Fibroblast of villous mesenchyme (primary cell): ENCODE measurements at places on chromosomes 2 and 18. TPM values are rescaled to one million over a fixed set of nuclear protein-coding genes. Genes with fewer than 3 reads are reported as not detected.

HOXD1 gene
- total RNA-seq = under 0.01 and 0.32 TPM in 2 replicates

FEV gene
- not detected in 2 replicates for total RNA-seq

VWA3B gene
- not detected in 2 replicates for total RNA-seq

METTL5 gene
- 51.8 and 61.8 TPM in 2 replicates for total RNA-seq

POTEI gene
- total RNA-seq = under 0.01 TPM in 1 of 2 replicates, not detected in the other

EVX2 gene
- total RNA-seq = under 0.01 TPM in 1 of 2 replicates, not detected in the other

ELOA2 gene
- not detected in 2 replicates for total RNA-seq

C2orf92 gene
- 2.6 and 6.0 TPM in 2 replicates for total RNA-seq

CROCC2 gene
- not detected in 2 replicates for total RNA-seq

UGT1A4 gene
- not detected in 2 replicates for total RNA-seq

STEAP3 gene
- 14.5 and 17.7 TPM in 2 replicates for total RNA-seq

DNA sequence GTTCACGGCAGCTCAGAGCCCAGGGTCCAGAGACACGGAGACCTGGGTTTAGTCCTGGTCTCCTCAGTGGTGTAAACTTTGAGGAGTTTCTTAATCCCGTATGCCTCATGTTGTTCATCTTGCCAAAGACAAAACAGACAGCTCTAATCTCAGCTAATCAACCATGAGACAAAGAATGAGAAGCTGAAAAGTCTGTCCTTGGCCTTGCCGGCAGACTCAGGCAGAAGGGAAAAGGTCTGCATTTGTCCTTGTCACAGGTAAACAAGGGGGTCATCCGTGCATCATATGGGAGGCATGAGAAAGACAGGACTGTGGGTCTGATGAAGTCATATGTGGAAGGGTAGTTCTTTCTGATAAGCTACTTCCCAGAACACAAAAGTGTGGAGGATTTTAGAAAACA is 1.8 kb upstream of the ARMC9 start:
- DNase-seq = no peak

- no peak for DNase-seq
Measured at GRCh38 chr18:76264198-76264875, 230.7 kb downstream of the ZNF516 start.

- no peak for DNase-seq
Measured at GRCh38 chr2:236239276-236240065, 24.7 kb downstream of the ASB18 start.

GRCh38 chr2:38554973-38555595 is 47.6 kb downstream of the HNRNPLL start:
- peak; percentile 22 for DNase-seq

DNA sequence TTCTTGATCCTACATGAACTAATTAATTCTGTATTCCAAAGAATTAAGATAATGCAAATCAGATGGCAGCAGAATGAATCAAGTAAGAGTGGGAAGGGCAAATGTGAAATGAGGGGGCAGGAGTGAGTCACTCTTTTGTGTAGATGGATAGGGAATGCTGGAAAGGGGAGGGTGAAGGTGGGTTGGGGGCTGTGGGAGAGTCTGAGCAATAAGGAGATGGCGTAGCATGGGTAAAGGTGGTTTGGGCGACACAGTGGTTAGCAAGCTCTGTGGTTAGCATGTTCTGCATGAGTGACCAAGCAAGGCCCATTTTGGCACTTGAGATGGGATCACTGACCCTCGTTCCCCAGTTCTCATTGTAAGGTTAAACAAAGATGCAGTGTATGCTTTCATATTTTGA is 20.4 kb downstream of the GPD2 start:
- DNase-seq = no peak

DNA sequence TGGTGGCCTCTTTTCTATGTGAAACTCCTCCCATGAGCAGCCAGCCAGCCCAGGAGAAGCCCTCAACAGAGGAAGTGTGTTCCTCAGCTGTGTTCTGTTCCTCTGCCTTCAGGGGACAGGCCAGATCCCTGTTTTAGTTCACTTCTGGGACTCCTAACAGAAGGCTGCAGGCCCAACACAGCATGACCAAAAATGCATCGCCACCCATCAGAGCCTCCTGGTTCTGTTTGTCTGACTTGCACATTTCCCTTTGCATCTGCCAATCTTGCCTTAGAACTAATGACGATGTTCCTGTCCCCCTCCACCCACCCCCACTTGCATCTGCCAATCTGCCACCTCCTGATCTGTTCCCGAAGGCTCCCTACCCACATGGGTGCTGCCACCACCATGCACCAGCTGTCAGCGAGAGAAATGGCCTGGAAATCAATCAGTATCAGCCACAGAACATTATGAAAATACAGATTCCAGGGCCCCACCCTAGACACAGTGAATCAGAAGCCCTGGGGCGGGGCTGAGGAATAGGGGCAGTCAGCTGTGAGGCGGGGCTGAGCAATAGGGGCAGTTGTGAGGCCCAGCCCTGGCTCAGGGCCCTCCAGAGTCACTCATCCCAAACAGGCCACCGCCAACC is 51.0 kb downstream of the FAM168B start:
- DNase-seq = no peak

DNA sequence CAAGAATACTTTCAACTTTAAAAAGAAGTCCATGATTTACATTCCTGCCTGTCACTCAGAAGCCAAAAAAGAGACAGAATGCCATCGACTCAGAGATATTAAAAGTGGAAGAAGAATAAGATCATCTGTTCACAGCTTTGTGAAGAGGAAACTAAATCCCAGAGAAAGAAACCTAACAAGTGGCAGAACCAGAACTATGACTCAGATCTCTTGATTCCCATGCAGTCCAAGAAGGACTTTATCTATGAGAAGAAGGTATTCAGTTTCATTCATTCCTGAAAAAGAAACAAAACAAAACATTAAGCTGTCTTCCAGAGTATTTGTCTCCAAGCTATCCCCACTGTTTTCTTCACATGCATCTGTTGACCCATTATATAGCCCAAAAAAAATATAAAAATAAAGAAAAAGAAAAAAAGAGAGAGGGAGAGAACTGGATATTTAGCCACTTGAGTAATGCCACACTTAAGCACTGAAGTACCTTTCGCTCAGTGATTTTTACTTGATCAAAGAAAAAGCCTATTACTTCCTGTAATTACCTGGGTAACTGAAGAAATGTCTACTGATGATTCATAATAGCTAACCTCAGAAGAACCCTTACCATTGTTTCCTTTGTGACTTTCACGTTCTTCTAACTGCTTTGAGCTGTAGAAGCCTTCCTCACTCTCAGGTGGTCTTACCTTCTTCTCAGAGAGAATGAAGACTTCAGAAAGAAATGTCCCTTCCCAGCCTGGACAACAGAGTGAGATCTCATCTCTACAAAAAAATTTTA is 17.7 kb upstream of the AKAIN1 start:
- DNase-seq = no peak

- peak; percentile 9 for DNase-seq
Measured at GRCh38 chr2:165952741-165953211, 800 bp downstream of the TTC21B start.

- peak; percentile 27 for DNase-seq
Measured at GRCh38 chr2:130328710-130329109, 14.0 kb upstream of the IMP4 start.

- DNase-seq = no peak
Measured at GRCh38 chr2:230267059-230267458, 41.5 kb downstream of the SP140 start.

DNA sequence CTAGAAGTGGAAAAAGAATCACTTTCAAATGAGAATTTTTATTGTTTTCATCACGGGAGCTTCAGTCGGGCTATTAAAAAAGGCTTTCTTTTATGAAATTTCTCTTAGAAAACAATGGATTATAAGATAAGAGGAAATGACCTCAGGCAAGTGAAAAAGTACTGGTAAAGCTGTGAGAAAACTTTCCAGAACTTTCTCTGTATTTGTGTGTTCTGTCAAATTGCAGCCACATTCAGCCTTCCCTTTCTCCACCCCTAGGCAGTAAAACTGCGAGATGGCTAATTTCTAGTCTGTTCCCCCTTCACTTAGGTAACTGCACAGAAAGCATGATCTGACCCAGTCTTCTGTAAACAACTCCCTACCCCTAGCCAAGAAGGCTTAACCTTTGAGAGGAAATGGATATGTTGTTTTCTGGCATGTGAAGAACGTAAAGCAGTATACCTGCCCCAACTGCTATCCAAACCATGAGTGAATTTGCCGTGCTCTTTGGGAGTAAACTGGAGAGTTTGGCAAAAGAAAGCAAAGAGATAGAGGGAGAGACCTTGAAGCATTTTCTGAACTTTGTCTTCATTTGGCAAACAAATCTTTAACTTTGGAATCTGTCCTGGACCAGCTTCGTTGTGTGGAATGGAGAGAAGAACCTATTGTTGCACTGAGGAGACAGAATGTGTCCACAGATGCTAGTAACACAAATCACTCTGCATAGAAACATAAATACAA is 105.4 kb downstream of the ETAA1 start:
- peak; percentile 64 for DNase-seq

DNA sequence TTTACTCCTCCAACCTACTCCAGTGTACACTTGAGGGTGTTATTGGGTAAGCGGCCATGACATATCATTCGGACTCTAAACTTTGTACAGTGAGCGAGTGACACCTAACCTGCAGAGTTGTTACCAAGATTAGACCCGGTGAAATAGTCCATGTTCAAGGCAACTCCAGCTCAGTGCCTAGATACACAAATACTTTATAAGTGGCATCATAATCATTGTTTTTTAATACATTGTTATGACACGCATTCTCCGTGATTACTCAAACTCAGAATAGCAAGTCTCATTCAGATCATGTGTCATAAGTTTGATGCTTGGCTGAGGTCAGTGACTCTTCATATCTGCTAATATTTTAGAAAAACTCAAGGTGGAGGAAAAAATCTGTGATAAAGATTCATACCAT is 597.8 kb downstream of the DCC start:
- no peak for DNase-seq

DNA sequence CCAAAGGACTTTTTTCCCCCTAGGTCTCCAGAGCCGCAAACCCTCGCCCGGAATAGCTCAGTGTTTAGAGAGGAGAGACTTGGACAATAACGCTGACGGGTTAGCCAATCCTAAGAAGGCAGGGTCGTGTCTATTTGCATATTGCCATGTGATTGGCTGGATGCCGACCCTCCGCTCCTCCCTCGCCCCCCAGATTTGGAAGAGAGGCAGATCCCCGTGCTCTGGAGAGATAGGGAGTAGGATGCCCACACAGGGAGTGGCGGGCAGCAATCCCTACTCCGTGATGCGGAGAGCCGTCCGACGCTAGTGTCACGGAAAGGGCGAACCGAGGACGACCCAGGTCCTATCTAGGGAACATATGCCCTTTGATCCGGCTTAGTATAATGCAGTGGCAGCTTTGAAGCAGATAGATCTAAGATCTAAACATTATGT is 1.4 kb downstream of the WNT6 start:
- DNase-seq = peak; percentile 70

- DNase-seq = peak; percentile 68
Measured at GRCh38 chr2:26946841-26947784, 23.3 kb upstream of the MAPRE3 start.

DNA sequence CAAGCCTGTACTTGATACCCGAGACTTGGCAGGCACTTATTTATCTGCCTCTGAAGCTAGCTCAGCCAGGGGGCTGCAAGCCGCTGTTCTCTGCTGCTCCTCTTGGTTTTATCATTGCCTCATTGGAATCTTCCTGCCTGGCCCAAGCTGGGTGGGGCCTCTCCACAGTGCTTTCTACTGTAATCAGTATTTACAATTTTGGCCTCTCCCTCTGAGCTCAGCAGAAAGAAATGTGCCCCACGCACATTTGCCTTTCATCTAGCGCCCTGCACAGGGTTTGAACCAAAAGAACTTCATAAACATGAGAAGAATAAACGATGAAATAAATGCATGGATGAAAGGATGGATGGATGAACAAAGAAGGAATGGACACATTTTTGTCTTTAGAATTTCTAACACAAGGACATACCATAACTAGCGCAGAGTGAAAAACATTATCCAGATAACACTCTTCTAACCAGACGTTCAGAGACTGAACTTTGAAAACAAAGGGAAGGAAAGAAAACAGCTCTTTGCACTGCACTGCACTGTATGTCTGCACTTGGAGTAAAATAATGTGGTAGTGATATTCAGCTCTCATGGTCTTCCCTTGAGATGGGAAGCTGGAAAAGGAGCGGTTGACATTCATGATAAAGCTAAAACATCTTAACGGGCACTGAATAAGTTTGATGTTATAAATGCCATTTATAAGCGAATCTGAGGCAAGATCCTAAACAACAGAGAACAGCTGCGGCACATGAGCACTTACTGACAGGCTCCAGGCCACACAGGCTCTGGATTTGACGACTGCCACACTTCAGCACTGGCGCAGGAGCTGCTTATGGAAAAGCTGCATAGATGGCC is 86.8 kb upstream of the SP3 start:
- DNase-seq = peak; percentile 87

DNA sequence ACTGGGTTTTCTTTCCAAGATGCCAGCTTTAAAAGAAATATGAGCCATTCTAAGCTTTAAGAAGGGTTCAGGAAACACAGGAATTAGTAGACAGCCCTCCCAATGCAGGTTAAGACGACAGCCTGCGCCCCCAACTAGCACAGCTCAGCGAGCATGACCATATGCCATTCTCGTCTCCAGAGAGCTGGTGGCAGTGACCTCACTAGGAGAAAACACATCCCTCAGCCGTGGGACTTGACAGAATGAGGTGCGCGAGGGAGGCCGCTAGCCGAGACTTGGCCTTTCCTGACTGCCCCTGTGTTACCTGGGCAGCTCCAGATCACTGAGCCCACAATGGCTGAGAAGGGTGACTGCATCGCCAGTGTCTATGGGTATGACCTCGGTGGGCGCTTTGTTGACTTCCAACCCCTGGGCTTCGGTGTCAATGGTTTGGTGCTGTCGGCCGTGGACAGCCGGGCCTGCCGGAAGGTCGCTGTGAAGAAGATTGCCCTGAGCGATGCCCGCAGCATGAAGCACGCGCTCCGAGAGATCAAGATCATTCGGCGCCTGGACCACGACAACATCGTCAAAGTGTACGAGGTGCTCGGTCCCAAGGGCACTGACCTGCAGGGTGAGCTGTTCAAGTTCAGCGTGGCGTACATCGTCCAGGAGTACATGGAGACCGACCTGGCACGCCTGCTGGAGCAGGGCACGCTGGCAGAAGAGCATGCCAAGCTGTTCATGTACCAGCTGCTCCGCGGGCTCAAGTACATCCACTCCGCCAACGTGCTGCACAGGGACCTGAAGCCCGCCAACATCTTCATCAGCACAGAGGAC is 103.9 kb downstream of the MAPK4 start:
- DNase-seq = no peak

DNA sequence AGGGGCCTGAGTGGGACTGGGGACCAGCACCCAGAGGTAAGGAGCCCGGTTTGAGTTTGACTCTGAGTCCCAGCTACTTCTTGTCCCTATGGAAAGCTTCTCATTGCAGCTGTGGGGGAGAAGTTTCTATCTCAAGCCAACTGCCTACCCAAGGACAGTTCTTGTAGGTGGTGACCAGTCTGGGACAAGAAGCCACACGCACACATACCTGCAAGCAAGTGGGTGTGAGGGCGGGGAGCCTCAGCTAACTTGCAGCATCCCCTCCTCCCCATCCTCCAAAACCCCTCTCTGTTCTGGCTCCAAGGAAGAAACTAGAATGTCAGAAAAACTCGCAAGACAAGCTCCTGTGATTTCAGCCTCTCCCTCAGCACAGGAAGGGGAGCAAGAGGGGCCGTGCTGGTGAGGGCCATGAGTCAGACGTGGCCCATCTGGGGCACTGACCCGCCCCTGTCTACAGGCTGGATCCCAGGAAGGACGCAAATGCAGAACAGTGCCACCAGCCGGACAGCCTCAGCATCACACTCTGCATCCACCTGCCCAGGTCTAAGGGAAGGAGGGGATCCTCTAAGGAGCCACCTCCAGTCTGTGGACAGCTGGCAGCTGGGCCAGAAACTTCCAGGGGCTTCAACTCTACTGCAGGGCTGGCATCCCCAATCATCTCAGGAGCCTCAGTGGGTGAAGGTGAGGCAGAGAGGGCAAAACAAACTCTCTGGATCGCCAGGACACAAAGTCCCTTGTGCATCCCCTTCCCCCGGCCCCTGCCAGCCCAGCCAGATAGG is 103.4 kb downstream of the TNS1 start:
- peak; percentile 84 for DNase-seq

GRCh38 chr18:42929181-42929580 is 186.3 kb downstream of the RIT2 start:
- DNase-seq = no peak
